Suprapubic skin (tissue), 4 donors: ENCODE measurements at places on chromosomes 5 and 9.

DNA sequence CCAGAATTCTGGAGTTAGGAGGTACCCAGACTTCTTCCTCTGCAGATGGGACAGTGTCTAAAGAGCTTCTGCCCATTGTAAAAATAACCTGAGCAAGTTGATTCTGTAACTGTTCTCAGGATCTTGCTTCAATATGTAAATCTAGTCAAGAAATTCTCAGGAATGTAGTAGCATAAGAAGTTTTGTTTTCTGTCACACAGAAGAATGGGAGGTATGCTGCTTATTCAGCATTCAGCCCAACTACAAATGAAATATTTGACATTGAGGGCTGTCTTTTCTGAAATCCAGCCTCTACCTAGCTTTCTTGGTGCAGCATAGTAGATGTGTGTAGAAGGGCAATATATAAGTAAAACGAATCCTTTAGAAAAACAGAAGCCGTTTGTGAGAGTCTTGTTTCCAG, 13.8 kb downstream of the MACIR start:
- DNase-seq, result no peak

DNA sequence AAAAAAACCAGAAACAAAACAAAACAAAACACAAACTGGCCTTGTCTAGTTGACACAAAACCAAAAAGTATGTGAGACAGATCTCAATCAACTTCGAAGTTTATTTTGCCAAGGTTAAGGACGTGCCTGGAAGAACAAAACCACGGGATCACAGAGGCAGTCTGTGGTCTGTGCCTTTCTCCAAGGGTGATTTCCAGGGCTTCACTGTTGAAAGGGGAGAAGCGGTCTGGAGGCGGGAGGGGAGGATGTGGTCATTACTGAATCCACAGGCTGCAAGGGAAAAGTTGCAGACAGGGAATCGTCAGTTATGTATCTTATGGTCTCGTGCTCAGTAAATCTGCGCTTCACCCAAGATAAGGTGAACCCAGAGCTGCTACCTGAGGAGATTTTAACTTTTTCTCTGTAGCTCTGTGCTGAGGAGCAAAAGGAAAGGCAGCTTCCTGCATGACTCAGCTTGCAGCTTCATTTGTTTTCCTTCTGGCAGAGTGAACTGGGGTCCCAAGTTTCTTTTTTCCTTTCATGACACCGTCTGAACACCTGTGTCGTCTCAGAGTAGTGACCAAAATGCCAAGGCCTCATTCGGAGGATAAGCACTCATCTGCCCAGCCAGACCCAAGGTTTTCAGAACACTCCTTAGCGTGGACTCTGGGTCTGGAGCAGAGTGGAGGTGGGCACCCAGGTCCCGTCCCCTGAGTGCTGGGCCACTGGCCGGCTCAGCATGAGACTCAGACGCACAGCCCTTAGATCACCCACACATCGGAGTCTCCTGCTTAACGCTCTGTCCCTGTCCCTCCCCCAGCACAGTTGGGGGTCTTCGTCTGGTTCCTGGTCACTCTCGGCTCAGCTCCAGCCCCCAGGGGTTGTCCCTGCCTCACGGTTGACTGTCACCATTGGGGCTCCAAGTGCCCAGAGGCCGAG, 25.9 kb downstream of the ROPN1L start:
- no peak for DNase-seq

GRCh38 chr5:112232667-112233066, 186.4 kb downstream of the EPB41L4A start:
- no peak for DNase-seq

DNA sequence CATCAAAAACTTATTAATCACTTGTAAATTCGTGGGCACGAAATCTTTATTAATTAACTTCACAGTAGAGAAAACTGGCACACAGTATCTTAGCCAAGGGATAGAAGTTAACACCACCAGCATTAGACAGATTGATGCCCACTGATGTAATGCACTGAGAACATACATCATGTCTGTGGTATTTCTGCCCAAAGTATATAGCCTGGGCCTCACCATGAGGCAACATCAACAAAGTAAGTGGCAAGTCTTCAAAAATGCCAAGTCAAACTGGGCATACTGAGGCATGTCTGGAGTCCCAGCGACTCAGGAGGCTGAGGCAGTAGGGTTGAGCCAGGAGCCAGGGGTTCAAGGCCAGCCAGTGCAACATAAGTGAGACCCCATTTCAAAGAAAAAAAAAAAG, 79.5 kb downstream of the GLIS3 start:
- no peak for DNase-seq

- DNase-seq, result no peak
These were observed 302.6 kb upstream of the TAS2R1 start for GRCh38 chr5:9932770-9933169.

DNA sequence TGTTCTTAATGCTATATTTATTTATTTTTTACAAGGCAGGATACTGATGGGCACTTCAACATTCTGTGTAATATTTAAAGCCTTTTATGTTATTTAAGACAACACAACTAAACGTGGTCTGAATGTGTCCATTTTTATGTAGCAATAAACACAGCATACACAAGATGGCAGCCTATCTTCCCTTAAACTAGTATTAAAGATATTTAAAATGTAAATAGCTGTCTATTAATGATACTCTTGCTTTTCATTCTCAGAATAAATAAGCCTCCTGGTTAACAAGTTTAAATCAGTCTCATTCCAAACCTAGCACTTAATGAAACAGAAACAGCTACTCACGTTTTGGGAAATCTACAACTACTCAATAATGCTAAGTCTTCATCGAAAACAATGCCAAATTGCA, 315.7 kb downstream of the MCTP1 start:
- DNase-seq, result no peak
